Aorta (tissue), 5 donors: ENCODE measurements at places on chromosomes 7 and 10. TPM values are rescaled to one million over a fixed set of nuclear protein-coding genes. Genes with fewer than 3 reads are reported as not detected.

GRCh38 chr10:34323192-34323591, 491.9 kb downstream of the PARD3 start:
- no peak for DNase-seq

- no peak for DNase-seq
Measured at GRCh38 chr10:62159351-62159750, 109.3 kb downstream of the RTKN2 start.

- no peak for DNase-seq
Measured at GRCh38 chr10:82914655-82915136, 1039.7 kb downstream of the NRG3 start.

GRCh38 chr10:95397747-95398146, 106.9 kb upstream of the PDLIM1 start:
- DNase-seq, result no peak

DNA sequence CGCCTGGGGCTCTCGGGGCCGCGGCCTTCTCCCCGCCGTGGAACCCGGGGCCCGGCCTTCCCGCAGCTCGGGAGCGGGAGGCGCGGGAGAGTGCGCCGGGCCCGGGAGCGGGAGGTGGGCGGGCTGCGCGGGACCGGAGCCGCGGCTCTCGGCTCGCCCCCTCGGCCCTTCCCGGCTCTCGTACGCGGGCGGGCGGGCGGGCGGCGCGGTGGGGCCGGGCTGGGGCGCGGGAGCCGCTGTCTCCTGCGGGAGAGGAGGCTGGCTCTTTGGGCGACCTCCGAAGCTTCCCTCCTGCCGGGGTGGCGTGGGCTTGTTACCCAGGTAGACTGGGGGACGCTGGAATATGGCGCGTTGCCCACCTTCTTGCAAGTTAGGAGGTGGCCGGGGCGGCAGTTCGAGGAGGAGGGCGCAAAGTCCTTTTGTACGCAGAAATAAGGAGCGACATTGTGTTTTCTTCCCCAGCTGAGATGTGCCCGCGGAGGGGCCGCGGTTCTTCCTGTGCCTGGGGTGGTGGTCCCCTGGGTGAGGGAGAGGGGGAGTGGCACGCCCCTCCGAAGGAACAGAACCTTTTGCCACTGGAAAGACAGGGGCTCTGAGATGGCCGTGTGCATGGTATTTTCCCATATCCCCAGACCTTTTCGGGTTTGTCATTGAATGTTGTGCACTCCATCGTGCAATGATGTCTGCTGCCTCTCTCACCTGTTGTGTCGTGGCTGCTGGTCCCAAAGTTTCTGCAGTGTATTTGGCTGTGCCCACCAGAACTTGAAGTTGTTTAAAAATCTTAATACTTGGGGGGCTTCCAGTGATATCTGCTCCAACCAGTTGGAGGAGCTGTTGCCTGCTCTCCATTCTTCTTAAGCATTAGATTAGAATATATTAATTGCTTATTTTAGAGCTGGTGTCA, 844 bp downstream of the NRF1 start:
- DNase-seq, result peak; percentile 69

The TMEM270 gene
- total RNA-seq, result not detected

The TIMM23 gene
- total RNA-seq, result 32.8 TPM

The GPR15LG gene
- total RNA-seq, result not detected
